H9 (cell line): ENCODE measurements at places on chromosomes 2 and 18.

DNA sequence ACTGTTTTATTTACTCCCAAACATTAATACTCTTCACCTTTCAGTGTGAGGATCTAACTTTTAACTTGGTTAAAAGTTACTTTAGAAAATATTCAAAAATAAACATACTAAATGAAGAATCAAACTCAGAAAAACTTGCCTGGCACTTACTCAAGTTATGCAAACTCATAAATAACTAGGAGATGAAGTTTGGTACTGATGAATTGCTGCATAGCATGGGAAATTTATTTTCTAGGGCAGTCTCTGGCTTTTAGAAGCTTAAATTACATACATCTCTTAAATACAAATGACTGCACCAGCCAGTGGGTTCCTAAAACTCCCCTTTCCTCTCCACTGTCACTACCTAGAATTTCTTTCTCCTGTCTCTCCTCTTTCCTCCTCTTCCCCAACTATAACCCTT, 46.7 kb upstream of the CREB1 start:
- no peaks in the 10 kb centered on the region for H3K27me3 ChIP-seq
- DNase-seq: no peak
- H3K4me1 ChIP-seq: peaks cover 3% of the 10 kb centered on the region; the same call in 1 of the 2 replicates
- H3K27ac ChIP-seq: no peak overlapping the region

- peaks cover 15% of the 10 kb centered on the region; the same call in 1 of the 2 replicates for H3K4me1 ChIP-seq
- no peak for DNase-seq
- no peak overlapping the region for H3K4me3 ChIP-seq
- H3K27ac ChIP-seq: no peak overlapping the region
- H3K27me3 ChIP-seq: no peaks in the 10 kb centered on the region
These were observed 7.7 kb downstream of the DNMT3A start for GRCh38 chr2:25333981-25334380.

- H3K27ac ChIP-seq: no peak overlapping the region
- H3K27me3 ChIP-seq: no peaks in the 10 kb centered on the region
- DNase-seq: no peak
- H3K36me3 ChIP-seq: peaks cover 19% of the 10 kb centered on the region
- no peak overlapping the region for H3K4me3 ChIP-seq
These were observed 23.8 kb downstream of the FHL2 start for GRCh38 chr2:105375001-105375561.

GRCh38 chr2:73832930-73833329, 4.2 kb downstream of the STAMBP start:
- no peaks in the 10 kb centered on the region for H3K27me3 ChIP-seq
- H3K4me3 ChIP-seq: no peak overlapping the region
- no peaks in the 10 kb centered on the region for H3K4me1 ChIP-seq
- no peak for DNase-seq
- H3K36me3 ChIP-seq: peaks cover 30% of the 10 kb centered on the region

DNA sequence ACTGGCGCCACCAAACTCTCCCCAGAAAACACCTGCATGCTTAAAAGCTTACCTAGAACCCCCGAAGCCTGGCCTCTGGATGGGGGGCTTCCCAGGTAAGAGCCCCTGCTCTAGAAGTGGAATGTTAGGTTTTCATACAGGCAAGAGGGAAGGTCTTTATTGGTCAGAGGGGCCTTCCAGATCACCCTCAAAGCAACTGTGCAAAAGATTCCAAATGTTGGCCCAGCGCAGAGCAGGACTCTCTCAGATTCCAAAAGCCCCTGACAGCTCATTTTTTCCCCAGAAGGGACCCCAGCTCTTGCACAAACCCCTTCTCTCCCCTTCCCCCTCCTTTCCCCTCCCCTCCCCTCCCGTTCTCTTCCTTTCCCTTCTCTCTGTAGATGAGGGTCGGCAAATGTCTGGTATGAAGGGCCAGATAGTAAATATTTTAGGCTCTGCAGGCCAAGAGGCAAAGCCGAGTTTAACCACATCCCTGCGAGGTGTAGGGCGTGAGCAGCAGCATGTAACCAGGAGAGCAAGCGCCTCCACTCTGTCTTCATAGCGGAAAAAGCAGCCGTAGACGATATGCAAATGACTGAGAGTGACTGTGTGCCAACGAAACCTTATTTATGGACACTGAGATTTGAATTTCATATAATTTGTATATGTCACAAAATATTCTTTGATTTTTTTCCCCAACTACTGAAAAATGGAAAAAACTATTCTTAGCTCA, 116.9 kb downstream of the SMAD7 start:
- peaks cover 5% of the 10 kb centered on the region for H3K4me1 ChIP-seq
- H3K4me3 ChIP-seq: no peak overlapping the region
- peak; percentile 23 for DNase-seq
- H3K36me3 ChIP-seq: no peaks in the 10 kb centered on the region
- H3K27me3 ChIP-seq: no peaks in the 10 kb centered on the region

GRCh38 chr2:60567919-60568768, 14.7 kb upstream of the BCL11A start:
- peaks cover 3% of the 10 kb centered on the region; the same call in 1 of the 2 replicates for H3K4me1 ChIP-seq
- H3K36me3 ChIP-seq: no peaks in the 10 kb centered on the region
- no peak for DNase-seq
- no peak overlapping the region for H3K4me3 ChIP-seq
- H3K27ac ChIP-seq: no peak overlapping the region
- H3K27me3 ChIP-seq: peaks cover 2% of the 10 kb centered on the region; the same call in 1 of the 2 replicates

- no peaks in the 10 kb centered on the region for H3K36me3 ChIP-seq
- no peaks in the 10 kb centered on the region for H3K27me3 ChIP-seq
- H3K27ac ChIP-seq: no peak overlapping the region
- peaks cover 2% of the 10 kb centered on the region; the same call in 1 of the 2 replicates for H3K4me1 ChIP-seq
- no peak for DNase-seq
These were observed 6.2 kb downstream of the STRN start for GRCh38 chr2:36960005-36960675.

- no peak for DNase-seq
- no peaks in the 10 kb centered on the region for H3K36me3 ChIP-seq
- no peak overlapping the region for H3K27ac ChIP-seq
- H3K27me3 ChIP-seq: no peaks in the 10 kb centered on the region
- no peak overlapping the region for H3K4me3 ChIP-seq
These were observed 84.5 kb upstream of the LCLAT1 start for GRCh38 chr2:30362468-30363081.

GRCh38 chr2:3944071-3944470, 240.7 kb downstream of the DCDC2C start:
- H3K27me3 ChIP-seq: no peaks in the 10 kb centered on the region
- no peaks in the 10 kb centered on the region for H3K4me1 ChIP-seq
- no peaks in the 10 kb centered on the region for H3K36me3 ChIP-seq
- no peak for DNase-seq
- no peak overlapping the region for H3K27ac ChIP-seq

- H3K4me1 ChIP-seq: no peaks in the 10 kb centered on the region
- H3K4me3 ChIP-seq: no peak overlapping the region
- no peak for DNase-seq
- H3K27ac ChIP-seq: no peak overlapping the region
These were observed 320.6 kb downstream of the NCKAP5 start for GRCh38 chr2:133247631-133248030.

- H3K36me3 ChIP-seq: no peaks in the 10 kb centered on the region
- no peaks in the 10 kb centered on the region for H3K27me3 ChIP-seq
- no peak overlapping the region for H3K27ac ChIP-seq
- H3K4me1 ChIP-seq: no peaks in the 10 kb centered on the region
These were observed 138.8 kb upstream of the ID2 start for GRCh38 chr2:8543060-8543382.

- peaks cover 10% of the 10 kb centered on the region; the same call in 2 of the 3 replicates for H3K36me3 ChIP-seq
- no peak for DNase-seq
- no peaks in the 10 kb centered on the region for H3K4me1 ChIP-seq
- H3K4me3 ChIP-seq: no peak overlapping the region
- H3K27ac ChIP-seq: no peak overlapping the region
- no peaks in the 10 kb centered on the region for H3K27me3 ChIP-seq
These were observed 118.8 kb downstream of the MGAT5 start for GRCh38 chr2:134372611-134373131.

GRCh38 chr18:55996717-55997116, 408.7 kb upstream of the TCF4 start:
- no peak overlapping the region for H3K27ac ChIP-seq
- H3K27me3 ChIP-seq: no peaks in the 10 kb centered on the region
- DNase-seq: no peak
- no peaks in the 10 kb centered on the region for H3K36me3 ChIP-seq
- H3K4me3 ChIP-seq: no peak overlapping the region

DNA sequence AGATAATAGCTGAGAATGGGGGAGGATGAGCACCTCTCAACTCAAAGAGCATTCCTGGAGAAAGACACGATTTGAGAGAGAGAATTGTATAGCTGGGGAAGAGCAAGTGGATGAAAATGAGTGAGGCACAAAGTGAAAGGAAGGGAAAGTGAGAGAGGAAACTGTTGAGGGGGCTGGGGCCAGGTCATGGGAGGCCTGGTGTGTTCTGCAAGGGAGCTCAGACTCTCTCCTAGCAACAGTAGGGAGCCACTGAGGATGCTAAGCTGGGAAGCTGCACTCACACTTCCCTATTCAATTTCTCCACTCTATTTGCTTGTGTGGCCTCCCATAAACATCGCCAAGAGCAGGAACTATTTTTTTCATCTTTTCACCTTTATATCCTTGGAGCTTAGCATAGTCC, 14.8 kb downstream of the EVA1A start:
- H3K36me3 ChIP-seq: peaks cover 10% of the 10 kb centered on the region
- no peaks in the 10 kb centered on the region for H3K27me3 ChIP-seq
- no peak for DNase-seq
- H3K4me3 ChIP-seq: no peak overlapping the region

- no peak overlapping the region for H3K27ac ChIP-seq
- H3K4me3 ChIP-seq: no peak overlapping the region
- DNase-seq: no peak
- H3K4me1 ChIP-seq: no peaks in the 10 kb centered on the region
These were observed 133.4 kb upstream of the ALPP start for GRCh38 chr2:232245111-232245510.

DNA sequence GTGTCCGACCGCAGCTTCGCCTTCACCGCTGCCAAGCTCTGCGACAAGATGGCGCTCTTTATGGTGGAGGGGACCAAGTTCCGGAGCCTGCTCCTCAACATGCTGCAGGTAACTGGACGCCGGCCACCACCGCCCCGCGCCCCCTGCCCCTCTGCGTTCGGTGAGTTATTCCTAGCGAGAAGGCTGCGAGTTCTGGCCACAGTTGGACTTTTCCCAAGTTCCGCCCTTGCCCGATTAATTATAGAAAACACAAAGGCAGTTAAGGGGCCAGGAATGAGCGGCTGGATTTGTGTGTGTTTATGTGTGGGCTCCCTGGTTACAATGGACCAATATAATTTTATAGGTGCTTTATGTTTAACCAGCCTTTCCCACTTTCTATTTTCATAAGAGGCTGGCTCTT, 189.2 kb downstream of the SMAD7 start:
- H3K36me3 ChIP-seq: peaks cover 13% of the 10 kb centered on the region
- H3K27ac ChIP-seq: no peak overlapping the region
- peaks cover under 1% of the 10 kb centered on the region; the same call in 1 of the 2 replicates for H3K4me1 ChIP-seq
- no peak overlapping the region for H3K4me3 ChIP-seq
- H3K27me3 ChIP-seq: no peaks in the 10 kb centered on the region
- DNase-seq: no peak

GRCh38 chr2:126986631-126987187, 88.0 kb downstream of the TEX51 start:
- H3K27ac ChIP-seq: no peak overlapping the region
- H3K4me3 ChIP-seq: no peak overlapping the region
- H3K36me3 ChIP-seq: no peaks in the 10 kb centered on the region

DNA sequence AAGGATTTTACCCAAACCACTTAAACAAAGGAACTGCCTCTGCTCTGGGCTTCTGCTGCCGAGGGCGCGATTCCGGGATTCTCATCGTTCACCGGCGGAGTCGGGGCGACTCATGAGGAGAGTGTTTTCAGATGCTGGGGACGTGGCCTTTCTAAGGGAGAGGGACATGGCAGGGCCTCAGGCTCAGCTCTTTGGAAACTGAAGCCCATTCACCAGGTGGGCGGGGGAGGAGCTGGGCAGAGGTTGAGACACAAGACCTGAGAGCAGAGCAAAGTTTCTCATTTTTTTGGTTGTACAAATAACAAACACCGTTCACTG, 29.8 kb downstream of the NFATC1 start:
- DNase-seq: no peak
- no peaks in the 10 kb centered on the region for H3K4me1 ChIP-seq
- H3K27ac ChIP-seq: no peak overlapping the region
- H3K27me3 ChIP-seq: no peaks in the 10 kb centered on the region

DNA sequence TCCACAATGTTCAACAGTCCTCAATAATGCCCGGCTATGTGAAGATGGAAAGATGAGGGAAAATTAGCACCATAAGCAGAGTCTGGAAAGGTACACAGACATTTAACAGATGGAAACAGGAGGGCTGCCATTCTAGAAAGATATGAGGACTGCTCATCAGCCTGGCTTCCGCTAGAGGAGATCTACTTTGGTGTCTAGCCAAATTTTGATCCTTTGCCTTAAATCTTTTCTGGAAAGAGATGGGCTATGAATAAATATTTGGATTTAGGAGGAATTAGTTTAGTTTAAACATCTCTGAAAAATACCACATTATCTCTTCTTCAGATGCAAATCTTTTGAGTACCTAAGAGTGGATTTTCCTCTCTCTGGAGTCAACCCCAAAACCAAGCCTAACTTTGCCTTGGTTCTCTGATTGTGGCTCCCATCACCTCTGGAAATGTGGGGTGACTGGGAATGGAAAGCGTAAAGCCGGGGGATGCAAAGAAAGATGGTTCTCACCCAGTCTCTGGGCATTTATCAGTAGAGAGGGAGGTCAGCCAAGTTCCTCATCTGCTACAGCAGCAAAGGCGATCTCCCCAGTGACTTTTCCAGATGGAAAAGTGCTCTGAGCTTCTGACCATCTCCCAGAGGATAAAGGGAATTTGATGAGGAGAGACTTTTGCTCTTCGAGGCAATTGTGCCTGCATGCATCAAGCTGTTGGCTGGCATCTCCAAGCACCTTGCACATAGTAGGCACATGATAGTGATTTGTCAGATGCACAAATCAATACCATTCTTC, 410.6 kb downstream of the ZNF521 start:
- no peak for DNase-seq
- H3K27me3 ChIP-seq: no peaks in the 10 kb centered on the region
- no peaks in the 10 kb centered on the region for H3K36me3 ChIP-seq
